H1 (cell line): ENCODE measurements at places on chromosomes 16 and 17. TPM values are rescaled to one million over a fixed set of nuclear protein-coding genes. Genes with fewer than 3 reads are reported as not detected.

DNA sequence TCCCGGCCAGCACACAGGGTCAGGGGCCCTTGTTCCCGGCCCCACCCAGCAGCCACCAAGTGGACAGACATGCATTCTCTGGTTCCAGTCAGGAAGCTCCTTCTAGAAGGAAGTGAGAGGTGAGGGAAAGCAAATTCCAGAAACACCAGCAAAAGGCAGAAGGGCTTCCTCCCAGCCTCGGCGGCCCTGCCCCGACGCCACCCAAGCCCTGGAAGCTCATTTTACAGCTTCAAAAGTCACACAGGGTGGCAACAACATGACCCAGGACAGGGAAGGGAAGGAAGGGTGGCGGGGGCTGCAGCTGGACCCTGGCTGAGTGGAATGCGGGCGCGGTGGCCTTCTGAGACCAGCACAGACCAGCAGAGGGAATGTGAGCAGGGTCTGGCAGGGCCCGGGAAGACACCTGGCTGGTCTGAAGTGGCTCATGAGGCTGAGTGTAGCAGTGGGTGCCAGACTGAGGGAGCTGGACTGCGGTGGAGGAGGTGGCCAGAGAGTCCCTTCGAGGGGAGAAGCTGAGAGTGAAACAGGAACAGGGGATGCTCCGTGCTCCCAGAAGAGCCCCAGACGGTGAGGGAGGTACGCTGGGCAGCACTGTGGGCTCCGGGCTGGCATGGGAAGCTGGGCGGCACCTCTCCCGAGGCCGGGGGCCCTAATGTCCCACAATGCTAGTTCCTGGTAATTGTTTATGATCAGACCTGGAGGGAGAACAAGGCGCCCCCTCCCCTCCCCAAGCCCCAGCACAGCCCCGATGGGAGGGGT is 1.9 kb upstream of the UNC13D start:
- DNase-seq = no peak
- H3K27me3 ChIP-seq = no peaks in the 10 kb centered on the region
- H3K4me1 ChIP-seq = peaks cover 8% of the 10 kb centered on the region
- H3K27ac ChIP-seq = no peak overlapping the region

DNA sequence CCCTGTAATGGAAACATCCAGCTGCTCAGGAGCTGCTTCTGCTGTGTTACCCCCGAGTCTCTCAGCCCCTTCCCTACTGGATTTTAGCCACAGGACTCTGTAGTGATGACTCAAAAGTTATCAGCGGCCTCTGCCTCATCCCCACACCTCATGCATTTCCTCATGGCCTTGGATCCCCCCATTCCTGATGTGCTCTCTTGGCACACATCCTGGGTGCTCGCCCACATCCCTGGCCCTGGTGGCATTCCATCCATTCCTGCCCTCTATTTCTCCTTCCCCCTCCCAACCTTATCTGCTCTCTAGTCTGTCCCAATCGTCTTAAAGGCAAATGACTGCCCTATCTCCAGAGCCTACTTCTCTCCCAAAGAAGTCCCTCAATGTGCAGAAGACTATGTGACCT is 24.6 kb downstream of the MARF1 start:
- peaks cover 44% of the 10 kb centered on the region for H3K36me3 ChIP-seq
- no peak overlapping the region for H3K27ac ChIP-seq
- no peaks in the 10 kb centered on the region for H3K27me3 ChIP-seq
- H3K4me3 ChIP-seq = no peak overlapping the region

Gene PYDC1
- 3.0 and 3.5 TPM in 2 replicates for total RNA-seq

DNA sequence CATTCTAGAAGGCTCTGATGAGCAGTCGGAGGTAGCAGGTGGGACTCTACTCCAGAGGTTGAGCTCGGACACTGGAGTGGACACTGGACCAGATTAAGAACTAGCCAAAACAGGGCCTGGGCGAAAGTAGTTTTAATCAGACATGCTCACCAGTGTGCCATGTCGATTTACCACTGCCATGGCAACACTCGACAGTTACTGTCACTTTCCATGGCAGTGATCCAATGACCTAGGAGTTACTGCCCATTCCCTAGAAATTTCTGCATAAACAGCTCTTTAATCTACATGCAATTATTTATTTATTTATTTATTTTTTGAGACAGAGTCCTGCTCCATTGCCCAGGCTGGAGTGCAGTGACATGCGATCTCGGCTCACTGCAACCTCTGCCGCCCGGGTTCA is 7.2 kb upstream of the METTL9 start:
- no peaks in the 10 kb centered on the region for H3K36me3 ChIP-seq
- no peak for DNase-seq
- H3K4me1 ChIP-seq = no peaks in the 10 kb centered on the region
- H3K4me3 ChIP-seq = no peak overlapping the region
- no peak overlapping the region for H3K27ac ChIP-seq
- no peaks in the 10 kb centered on the region for H3K27me3 ChIP-seq

- no peaks in the 10 kb centered on the region for H3K4me1 ChIP-seq
- peaks cover 87% of the 10 kb centered on the region for H3K36me3 ChIP-seq
- no peaks in the 10 kb centered on the region for H3K27me3 ChIP-seq
- no peak for DNase-seq
- H3K4me3 ChIP-seq = no peak overlapping the region
Observed at GRCh38 chr16:70529051-70529777, 5.6 kb downstream of the SF3B3 start.
